ENCODE measurements at places on chromosomes 7 and 10.

DNA sequence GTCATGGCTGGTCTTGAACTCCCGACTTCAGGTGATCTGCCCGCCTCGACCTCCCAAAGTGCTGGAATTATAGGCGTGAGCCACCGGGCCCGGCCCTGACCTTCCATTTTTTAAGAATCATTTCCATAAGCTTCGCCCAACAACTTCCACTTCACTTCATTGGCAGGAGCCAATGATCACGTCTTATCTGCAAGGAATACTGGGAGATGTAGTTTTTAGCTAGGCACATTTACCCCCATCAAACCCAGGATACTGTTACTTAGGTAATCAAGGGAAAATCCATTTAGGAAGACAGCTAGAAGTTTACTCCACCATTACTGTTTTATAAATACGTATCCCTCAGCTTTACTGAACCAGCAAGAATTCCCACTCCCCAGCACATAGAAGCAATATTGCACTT lies 3.4 kb upstream of the CDK13 start:
- DNase-seq: no peak

- no peak for DNase-seq
These were observed 125.6 kb upstream of the ZNF32 start for GRCh38 chr10:43774234-43774769.

- DNase-seq: no peak
These were observed 61.3 kb downstream of the RAPGEF5 start for GRCh38 chr7:22295402-22296264.

DNA sequence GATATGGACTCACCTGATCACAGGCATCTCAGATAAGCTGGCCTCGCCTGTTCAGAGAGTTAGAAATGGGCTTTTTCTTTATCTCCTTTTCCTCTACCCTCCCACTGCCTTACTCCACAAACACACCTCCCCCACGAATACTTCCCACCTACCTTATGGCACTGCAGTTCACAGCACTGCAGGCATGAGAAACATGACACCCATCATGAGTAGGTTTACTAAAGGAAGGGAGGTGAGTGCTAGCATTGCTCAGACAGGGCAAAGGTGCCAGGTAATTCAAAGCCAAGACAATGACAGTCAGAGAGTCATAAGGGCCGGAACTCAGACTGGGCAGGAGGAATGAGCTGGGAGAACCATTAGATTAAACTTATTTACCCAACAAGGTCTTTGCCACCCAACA lies 220.6 kb downstream of the FAM107B start:
- DNase-seq: no peak

GRCh38 chr7:127892488-127893314 lies 138.5 kb downstream of the LRRC4 start:
- no peak for DNase-seq

GRCh38 chr7:20064974-20065862 lies 152.0 kb downstream of the MACC1 start:
- DNase-seq: no peak

DNA sequence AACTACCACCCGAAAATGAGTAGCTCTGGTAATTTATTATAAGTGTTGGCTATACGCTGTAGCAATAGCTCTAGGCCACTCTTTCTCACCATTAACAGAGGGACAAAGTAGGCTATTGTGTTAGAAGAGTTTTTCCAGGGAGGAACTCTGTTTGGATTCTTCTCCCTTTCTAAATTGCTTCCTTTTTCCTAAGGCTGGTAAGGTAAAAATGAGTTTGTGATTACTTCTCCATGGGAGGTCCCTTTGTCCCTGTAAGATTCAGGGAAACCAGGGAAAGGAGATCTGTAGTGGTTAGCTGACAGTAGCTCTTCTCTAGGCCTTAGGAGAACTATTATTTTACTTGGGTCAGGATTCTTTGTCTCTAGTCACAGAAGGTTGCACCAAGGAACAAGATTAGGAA lies 23.2 kb upstream of the SEMA3E start:
- no peak for DNase-seq

- no peak for DNase-seq
These were observed 252.7 kb upstream of the SHH start for GRCh38 chr7:156064971-156065386.

DNA sequence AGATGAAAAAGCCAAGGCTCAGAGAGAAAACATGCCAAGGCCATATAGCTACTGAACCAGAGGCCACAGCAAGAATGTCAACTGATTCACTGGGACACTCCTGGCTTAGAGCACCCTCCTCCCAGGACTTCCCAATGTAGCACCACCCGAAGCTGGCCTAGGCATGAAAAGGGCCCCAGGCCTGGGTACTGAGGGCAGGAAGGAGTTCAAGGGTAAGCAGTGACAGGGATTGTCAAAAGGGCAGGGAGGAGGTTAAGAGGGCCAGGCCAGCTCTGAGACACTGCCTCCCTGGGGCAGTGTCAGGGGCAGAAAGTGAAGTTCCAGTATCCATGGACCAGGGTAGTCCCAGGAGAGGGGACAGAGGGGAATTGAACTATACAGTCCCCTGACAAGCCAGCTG lies 57.8 kb downstream of the FRMPD2 start:
- no peak for DNase-seq

DNA sequence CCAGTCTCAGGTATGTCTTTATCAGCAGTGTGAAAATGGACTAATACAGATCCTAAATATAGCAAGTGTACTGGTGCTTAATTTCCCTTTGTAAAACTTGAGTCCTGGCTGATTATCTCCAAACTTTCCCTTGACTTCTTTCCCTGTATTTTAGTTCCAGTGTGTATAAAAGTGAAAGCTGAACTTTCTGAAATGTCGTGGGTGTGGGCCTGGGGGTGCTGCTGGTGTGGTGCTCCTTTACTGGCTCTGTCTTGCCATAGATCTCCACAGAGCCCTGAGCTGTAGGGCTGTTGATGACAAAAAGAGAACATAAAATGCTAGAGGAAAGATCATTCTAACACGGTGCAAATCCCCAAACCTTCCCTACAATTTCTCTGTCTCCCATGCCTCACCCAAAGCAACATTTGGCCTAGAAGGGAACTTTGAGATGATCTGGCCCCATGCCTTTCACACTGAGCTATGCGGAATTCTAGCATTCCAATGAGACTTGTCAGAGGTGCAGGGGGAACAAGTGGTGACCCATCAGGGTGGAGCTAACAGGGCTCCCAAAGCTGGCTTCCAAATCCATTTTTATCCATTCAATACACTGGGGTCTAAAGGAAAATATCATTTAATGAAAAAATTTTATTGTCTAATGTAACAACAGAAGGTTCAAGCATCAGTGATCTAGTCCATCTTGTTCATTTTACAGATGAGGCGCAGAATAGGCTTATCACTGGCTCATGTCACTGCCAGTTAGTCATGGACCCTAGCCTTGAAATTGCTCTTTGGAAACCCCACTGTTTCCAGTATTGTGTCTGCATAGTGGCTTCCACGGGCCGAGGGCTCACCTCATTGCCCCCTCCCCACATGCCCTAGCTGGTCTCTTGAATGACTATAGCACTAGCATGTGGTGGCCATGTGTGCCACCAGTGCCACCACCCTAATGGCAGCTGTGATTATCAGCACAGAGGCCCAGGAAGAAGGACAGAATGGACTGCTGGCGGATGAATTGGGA lies 1000.9 kb downstream of the LRMDA start:
- DNase-seq: no peak

DNA sequence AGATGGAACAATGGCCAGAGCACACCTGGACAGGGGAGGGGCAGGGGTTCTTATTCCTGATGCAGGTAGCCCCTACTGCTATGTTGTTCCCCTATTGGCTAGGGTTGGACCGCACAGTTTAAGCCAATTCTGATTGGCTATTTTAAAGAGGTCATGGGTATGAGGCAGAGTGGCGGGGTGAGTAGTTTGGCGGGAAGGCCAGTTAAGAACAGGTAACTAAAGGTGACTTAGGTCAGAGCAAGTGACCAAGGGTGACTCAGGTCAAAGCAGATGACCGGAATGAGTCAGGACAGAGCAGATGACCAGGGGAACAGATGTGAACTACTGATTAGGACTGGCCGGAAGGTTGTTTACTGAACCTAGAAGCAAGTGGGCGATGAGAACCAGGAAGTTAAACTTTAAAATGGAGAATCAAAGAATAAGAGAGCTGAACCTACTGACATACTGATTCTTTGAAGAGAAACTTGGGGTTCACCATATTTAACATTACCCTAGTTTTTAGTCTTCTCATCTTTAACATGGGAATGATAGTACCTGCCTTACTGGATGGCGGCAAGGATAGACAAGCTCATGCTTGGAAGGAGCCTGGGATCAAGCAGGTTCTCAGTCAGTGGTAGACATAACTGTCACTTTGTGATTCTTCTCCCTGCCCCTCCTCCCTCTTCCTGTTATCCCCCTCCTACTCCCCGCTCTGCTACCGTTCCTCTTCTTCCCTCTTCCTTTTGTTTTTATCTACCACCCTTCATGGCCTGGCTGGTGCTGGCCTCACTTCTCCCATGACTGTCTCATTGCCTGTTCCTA lies 55.0 kb downstream of the CCNY start:
- DNase-seq: no peak

DNA sequence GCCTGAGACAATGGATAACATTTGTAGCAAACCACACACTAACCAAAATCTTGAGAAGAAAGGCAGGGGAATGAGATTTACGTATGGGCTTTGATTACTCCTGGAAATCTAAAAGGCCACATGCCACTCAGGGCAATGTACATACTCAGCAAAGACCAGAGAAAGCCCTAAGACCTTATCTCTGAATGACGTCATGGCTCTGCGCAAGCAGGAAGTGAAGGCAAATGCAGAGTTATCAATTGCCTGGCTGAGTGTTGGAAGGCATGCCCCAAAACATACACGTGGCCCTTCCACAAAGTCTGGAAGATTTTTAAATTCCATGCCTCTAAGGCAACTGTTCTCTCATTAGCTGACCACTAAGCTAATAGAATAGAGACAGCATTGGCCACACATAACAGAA lies 90.9 kb upstream of the NRBF2 start:
- no peak for DNase-seq

DNA sequence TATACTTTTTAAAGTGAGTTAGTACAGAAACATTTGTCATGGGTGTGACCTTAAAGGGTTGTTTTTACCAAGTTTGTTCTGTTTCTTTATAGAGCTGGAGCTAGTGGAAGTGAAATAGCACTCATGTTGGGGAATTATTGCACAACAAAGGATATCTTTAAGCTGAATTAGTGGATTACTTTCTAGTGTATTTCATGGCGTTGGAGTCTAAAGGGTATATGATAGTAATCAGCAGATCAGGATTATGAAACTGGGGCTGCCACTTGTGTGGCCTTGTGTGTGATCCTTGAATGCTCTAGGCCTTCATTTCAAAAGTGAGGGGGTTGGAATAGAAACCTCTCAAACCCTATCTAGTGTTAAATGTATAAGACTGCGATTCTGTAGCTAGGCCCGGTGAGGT lies 123.6 kb downstream of the LYZL1 start:
- DNase-seq: no peak

DNA sequence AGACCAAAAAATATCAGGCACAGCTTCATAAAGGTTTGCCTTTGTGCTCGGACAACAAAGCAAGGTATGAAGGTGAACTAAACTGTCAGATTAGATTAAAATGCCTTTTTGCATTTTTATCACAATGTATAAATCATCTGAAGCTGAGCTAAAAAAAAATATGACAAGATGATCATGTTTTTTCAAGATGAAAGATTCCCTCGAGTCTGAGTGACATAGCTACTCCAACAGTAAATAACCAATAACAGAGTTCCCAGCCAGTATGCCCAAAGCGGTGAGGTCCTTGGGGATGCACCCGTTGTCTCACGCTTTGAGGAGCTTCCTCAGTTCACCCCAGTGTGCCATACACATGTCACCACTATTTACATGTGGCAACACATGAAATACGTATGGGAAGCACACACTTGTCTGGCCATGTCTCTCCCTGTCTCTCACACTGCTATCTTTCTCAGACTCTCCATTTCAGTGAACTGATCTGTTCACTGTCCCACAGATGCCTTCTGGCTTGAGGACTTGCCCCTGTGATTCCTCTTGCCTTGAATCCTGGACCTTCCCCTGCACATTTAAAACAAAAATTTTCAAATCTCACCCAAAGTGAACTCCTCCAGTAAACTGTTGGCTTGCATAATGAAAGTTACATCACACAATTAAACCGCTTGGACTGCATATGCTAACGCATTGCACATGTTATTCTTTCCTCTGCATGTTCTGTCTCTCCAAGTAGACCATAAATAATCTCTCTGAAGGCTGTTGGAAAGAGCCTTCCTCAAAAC lies 2.6 kb upstream of the PIK3CG start:
- no peak for DNase-seq

DNA sequence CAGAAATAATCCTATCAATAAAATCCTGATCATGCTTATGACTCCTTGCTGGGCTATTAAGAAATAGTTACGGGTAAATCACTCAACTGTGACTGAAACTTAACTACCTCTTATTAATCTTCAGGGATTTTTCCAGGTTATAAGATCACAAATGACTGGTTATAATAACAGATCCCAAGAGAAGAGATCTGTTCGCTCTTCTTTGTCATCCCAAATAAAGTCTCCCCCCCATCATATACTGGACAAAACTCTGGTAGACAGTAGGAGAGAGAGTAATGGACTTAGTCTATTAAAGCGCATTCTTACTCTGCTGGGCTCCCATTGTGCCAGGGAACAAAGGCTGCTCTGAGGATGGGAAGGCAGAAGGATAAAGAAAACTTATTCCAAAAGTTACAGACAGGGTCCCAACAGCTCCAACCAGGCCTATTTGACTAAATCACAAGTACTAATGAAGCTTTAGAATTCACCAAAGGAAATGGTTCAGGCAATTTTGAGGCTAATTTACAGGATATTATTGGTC lies 233.7 kb downstream of the DGKI start:
- DNase-seq: no peak

DNA sequence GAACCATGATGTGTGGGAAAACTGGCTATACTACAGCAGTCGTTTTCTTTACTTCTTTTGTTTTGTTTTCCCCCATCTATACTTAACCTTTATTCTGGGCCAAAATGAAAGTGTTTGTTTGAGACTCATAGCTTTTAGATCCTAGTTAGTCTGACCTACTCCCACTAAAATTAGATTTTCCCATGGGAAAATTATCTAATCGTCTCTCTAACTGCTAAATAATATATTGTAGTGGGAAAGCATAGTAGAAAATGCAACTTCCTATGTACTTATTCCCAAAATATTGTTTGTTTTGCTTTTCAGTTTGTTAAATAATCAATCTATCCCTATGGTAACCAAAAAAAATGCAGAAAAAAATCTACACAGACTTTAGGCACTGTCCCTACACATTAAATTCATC lies 96.6 kb downstream of the NOC3L start:
- no peak for DNase-seq
